ENCODE measurements at places on chromosomes 12 and 14.

GRCh38 chr12:115413626-115414025 is 729.7 kb upstream of the TBX3 start:
- DNase-seq: no peak

DNA sequence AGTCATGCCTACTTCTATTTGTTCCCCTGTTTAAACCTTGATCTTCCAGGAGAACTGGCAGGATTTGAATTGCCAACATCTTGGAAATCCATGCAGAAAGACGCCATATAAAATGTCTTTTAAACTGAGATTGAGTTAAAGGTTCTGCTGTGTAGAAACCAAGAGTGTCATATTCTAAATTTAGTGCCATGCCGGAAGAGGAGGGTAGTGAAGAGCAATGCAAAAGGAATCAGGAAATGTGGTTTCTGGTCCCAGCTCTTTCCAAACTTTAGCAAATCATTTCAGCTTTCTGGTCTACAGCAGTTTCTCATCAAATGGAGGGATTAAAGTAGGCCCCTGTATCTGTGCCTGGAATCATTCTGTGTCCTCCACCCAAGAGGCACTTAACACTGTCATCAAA is 85.7 kb downstream of the BTG1 start:
- no peak for DNase-seq

DNA sequence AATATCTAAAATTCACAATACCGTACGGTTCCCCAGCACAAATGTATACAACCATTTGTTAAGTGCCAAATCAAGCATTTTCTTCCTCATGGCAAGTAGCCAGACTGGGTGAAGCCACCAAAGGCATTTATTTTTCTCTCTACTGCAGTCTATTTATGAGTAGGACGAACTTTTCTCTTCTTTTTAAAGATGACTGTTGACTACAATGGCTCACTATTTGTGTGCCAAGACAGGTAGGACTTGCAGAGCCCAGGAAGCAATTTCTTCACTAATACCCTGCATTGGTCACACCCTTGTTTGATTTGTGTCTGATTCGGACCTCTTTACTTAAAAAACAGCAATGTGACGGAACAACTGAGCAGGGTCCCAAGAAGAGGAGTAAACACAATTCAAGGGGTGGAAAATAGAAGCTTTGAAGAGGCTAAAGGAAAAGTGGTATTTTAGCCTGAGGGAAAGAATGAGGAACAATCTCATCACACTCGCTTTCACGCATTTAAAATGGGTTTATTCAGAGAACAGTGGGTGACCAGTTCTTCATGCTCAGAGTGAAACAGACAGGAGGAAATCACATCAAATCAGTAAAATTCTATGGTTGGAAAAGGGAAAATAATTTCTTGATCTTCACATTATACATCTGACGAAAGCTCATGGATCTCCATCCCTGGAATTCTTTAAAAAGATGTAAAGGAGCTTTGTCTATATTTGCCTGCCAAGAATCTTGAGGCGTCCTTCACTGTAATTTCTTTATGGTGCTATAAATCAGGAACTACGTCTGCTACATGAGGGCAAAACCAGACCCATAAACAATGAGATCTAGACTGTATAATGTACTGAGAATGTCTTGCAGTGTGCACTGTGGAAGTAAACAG is 183.8 kb downstream of the PPM1H start:
- DNase-seq: no peak

GRCh38 chr14:81534510-81535074 is 939 bp upstream of the SEL1L start:
- DNase-seq: no peak

DNA sequence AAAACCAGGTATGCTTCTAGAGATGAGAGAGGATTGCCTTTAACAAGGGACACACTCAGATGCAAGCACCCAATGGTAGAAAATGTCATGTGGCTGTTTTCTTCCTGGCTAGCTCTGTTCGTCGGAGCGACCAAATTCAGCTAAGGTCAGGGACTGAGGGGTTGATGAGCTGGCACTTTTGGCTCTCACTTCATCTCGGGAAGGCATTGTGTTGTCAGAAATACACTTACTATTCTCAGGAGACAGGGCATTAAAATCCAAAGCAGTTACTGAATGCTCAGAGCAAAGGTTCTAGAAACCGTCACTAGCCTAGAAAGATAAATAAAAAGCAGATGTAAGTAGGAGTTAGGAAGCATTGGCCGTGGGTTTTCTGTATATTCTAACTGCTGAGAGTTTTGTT is 275.7 kb upstream of the SSTR1 start:
- no peak for DNase-seq

DNA sequence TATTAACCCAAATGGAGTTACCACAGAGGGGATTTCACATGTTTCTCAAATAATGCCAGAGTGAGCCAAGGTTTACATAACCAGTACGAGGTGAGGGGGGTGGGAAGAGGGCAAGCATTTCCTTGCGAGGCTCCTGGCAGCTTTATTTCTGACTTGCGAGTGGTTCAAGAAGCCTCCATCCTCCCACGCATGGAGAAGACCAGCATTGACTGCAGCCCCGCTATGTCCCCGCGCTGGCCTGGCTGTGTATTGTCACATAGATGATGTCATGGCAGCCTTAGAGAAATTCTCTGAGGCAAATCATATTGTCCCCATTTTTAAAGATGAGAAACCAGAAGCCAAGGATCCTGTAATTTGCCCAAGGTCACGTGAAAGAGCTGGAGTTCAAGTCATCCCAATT is 188.2 kb downstream of the CACNA1C start:
- DNase-seq: no peak

- DNase-seq: no peak
Measured at GRCh38 chr12:109492371-109492770, 14.9 kb downstream of the UBE3B start.

- no peak for DNase-seq
Measured at GRCh38 chr12:10397296-10397695, 7.5 kb upstream of the KLRK1 start.

- no peak for DNase-seq
Measured at GRCh38 chr14:95233702-95234241, 76.4 kb upstream of the DICER1 start.

DNA sequence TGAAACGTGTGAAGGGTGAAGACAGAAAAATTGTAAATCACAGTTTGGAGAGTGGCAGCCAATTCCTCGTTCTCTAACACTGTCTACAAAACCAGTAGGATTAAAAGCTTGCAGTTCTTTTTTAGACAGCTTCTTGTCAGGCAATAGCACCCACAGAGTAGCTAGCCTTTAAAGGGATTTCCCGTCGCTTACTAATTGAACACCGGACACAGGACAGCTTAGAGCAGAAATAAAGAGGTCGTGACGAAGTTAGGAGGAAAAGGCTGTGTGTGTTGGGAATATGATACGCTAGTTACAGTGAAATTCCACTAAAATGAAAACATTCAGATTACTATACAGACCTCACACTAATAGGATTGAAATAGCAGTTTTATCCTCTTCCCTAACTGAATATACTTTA is 149.1 kb upstream of the FLRT2 start:
- DNase-seq: no peak

- DNase-seq: no peak
Measured at GRCh38 chr12:110622582-110622981, 8.7 kb downstream of the TCTN1 start.

GRCh38 chr12:123250471-123251383 is 17.5 kb downstream of the MTRFR start:
- DNase-seq: no peak

- DNase-seq: no peak
Measured at GRCh38 chr12:101698800-101699347, 1.4 kb downstream of the CHPT1 start.

- no peak for DNase-seq
Measured at GRCh38 chr12:109991586-109991985, 4.6 kb downstream of the GIT2 start.

- no peak for DNase-seq
Measured at GRCh38 chr12:132188916-132189325, 44.7 kb downstream of the NOC4L start.

DNA sequence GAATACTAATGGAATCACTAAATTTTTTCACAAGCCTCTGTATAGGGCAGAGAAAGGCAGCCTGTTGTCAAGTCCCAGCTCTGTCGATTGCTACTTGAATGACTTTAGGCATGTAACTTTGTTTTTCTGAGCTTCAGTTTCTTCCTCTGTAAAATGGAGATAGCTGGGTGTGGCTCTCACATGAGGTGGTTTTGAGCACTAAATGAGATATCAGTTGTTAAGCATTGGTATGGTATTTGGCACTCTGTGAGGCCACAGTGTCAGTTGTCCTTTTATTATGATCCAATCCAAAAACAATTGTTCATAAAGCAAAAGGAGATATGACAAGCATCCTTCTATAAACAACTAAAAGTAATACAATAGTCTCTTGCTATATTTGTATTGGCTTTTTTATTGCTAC is 120.6 kb downstream of the DUSP6 start:
- DNase-seq: no peak

DNA sequence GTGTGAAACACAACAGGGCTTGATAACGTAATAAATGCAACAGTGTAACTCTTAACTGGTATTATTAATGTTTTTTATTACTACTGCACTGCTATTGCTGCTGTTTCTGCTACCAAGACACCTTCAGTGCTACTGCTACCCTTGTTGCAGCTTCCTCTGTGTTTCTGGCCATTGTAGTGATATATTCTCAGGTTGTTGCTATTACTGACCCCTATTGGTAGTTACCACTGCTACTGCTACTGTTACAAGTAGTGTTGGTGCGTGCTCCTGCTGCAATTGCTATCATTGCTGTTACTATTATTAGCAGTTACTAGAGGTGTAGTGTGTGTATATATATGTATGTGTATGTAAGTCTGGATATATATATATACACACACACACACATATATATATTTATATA is 87.2 kb upstream of the PTPRB start:
- DNase-seq: no peak

- no peak for DNase-seq
Measured at GRCh38 chr12:14995583-14996425, 23.0 kb downstream of the PDE6H start.

DNA sequence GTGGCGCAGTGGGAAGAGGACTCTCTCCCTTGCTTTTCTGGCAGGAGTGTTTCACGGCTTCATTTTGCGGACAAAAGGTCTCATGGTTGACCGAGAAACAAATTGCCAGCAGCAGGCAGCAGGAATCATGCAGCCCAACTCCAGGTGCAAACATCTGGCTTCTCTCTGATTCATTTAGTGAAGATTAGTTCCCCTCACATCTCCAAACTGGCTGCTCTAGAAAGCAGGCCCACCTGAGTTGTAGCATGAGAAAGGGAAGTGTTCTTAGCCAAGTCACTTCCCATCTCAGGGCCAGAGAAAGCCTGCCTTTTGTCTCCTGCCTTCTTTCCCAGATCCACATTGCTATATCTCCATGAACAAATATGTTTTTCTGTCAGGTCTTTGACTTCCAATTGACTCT is 120.8 kb upstream of the CCDC196 start:
- DNase-seq: no peak

DNA sequence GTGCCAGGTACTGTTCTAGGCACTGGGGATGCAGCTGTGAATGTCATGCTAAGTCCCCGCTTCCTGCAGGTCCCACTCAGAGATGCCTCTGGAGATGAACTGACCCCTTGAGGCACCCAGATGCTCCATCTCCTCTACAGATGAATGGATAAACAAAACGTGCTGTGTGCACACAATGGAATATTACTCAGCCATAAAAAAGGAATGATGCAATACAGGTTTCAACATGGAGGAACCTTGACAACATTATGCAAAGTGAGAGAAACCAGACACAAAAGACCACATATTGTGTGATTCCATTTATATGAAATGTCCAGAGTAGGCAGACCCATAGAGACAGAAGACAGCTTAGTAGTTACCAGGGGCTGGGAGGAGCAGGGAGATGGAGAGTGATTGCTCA is 320.1 kb upstream of the DIO3 start:
- DNase-seq: no peak

GRCh38 chr12:15688838-15689625 is 100.2 kb downstream of the EPS8 start:
- DNase-seq: no peak

GRCh38 chr14:58356268-58356667 is 39.5 kb upstream of the TOMM20L start:
- no peak for DNase-seq

GRCh38 chr14:23351681-23352505 is 794 bp downstream of the SLC22A17 start:
- no peak for DNase-seq

DNA sequence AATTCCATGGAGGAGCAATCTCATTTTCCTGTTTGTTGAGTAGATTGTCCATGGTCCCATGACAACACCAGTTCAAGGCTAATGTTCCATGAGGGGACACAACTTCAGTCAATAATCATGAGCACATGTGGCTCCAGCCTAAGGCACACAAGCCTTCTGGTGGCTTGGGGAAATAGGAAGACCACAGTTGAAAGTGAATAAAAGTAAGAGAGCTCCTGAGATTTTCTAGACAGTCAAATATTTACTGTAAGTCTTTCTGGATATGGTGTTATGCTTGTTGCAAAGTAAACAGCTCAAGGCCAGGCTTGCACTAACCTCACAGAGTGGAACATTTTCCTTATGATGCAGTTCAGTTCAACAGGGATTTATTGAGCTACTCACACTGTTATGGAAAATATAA is 206.9 kb upstream of the SLC38A2 start:
- DNase-seq: no peak

DNA sequence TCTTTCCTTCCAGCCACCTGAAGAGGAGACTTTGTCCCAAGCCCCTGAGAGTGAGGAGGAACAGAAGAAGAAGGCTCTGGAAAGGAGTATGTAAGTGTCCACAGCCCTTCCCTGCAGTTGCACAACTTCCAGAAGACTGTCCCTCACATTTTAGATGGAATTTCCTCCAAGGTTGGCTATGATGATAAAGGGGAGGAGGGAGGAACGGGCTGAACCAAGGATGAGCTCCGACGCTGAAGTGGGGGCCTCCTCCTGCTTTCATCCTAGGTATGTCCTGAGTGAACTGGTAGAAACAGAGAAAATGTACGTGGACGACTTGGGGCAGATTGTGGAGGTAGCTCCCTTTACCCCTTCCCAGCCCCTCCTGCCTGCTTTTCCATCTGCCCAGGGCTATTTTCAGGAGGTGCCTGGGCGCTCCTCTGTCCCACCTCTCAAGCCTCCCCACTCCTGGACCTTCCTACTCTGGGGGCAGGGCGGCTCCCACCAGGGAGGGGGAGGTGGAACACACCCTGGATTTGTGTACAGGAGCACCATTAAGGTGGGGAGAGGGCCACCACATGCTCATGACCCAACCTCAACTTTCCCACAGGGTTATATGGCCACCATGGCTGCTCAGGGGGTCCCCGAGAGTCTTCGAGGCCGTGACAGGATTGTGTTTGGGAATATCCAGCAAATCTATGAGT is 2.3 kb downstream of the ARHGEF25 start:
- DNase-seq: no peak

- DNase-seq: peak; percentile 6
Measured at GRCh38 chr12:45388545-45388944, 172.7 kb downstream of the ANO6 start.

- DNase-seq: peak; percentile 23
Measured at GRCh38 chr12:46771268-46771827, 54.4 kb downstream of the SLC38A4 start.

DNA sequence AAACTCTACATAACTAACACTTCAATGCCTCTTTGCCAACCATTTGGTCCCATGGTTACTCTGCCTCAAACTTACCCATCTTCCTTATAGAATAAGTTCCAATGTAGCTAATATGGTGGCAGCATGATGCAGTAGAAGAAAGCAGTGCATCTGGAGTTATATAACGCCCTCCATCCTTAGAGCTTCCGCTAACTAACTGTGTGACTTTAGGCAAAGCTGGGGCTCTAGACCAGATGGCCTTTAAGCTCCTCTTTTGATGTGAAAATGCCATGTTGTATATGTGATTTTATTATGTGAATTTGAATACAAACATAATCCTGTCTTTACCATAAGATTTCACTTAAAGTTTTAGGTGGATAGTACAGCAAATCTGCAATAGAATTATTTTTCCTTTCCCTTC is 6.1 kb downstream of the ABCD2 start:
- no peak for DNase-seq

GRCh38 chr12:116799955-116800354 is 61.8 kb downstream of the RNFT2 start:
- DNase-seq: no peak

All from epithelial cell of proximal tubule (primary cell).